ENCODE measurements at places on chromosomes 7 and 10. TPM values are rescaled to one million over a fixed set of nuclear protein-coding genes. Genes with fewer than 3 reads are reported as not detected.

- no peak for DNase-seq
Measured at GRCh38 chr10:12180221-12180974, 15.3 kb downstream of the NUDT5 start.

GRCh38 chr10:43386549-43386948, 15.1 kb downstream of the FXYD4 start:
- no peak for DNase-seq

- no peak for DNase-seq
Measured at GRCh38 chr10:92844746-92845145, 3.6 kb upstream of the EXOC6 start.

- DNase-seq: no peak
Measured at GRCh38 chr10:4804465-4804864, 21.5 kb upstream of the AKR1E2 start.

GRCh38 chr10:110724937-110725336, 80.8 kb downstream of the RBM20 start:
- no peak for DNase-seq

- no peak for DNase-seq
Measured at GRCh38 chr10:19500959-19501358, 315.3 kb upstream of the PLXDC2 start.

Gene COL13A1
- 11.2 TPM for polyA plus RNA-seq

Gene FXYD4
- polyA plus RNA-seq: 1.9 TPM

Gene FAM25G
- not detected for polyA plus RNA-seq

Gene SYT15
- polyA plus RNA-seq: 4.0 TPM
